ENCODE measurements at places on chromosomes 5 and 9.

DNA sequence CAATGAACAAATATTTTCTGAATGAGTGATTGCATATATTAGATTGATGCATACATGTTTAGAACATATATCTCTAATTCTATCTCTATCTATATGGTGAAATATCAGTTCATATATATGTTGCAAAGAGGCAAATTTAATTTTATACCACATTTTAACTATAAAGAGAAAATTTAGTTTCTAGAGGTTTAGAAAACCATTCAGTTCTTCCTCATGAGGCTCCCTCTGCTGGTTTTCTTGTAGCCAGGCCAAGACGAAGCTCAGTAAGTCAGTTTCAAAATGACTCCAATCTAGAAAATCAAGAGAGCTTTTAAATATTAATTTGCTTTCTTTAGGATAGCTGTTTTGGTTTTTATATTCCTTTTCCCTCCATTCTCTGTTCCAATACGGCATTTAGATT is 312.1 kb downstream of the TMEM232 start:
- DNase-seq: no peak

DNA sequence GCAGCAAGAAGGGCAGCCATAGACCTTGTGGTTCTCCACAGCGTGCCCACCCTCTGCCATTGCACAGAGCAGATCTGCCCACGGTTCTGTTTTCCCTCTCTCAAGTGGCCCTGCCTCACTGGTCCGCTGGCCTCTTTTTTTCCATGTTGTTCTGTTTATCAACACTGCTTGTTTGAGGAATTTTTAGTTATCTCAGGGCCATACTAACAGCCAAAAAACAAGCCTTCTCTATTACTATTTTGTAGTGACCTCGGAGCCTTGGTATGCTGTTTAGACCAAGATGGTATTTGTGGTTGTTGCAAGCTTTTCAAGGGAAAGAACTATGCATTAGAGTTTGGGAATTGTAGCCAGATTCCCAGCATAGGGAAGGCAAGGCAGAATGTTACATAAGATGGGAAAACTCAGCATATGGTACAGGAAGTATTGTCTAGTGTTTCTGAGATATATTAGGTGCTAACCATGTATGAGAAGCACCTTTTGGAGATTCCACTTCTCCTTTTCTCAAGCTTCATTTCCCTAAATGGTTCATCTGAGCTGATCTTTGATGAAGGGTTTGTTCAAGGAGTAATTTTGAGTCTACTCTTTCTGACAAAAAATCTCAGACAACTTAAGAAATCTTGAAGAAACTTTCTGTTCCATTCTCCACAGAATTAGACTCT is 54.3 kb downstream of the NUP214 start:
- no peak for DNase-seq

DNA sequence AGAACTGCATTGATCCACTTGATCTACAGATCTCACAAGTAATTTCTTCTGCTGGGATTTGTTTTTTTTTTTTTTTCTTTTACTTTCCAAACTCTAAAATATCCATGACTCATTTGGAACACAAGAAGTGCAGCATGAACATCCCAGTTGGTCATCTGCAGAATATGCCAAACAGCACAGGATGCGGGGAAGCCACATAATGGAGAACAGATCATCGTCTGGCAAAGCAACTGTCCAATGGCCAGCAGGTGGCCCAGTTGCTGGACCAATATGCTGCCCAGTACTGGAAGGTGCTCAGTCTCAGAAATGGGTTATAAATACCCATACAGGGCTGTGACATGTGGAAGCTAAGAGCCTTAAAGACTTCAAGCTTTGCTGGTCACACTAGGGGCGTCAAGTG is 221.3 kb upstream of the TAS2R1 start:
- DNase-seq: no peak

- DNase-seq: no peak
These were observed 154.1 kb downstream of the EFNA5 start for GRCh38 chr5:107516452-107517184.

DNA sequence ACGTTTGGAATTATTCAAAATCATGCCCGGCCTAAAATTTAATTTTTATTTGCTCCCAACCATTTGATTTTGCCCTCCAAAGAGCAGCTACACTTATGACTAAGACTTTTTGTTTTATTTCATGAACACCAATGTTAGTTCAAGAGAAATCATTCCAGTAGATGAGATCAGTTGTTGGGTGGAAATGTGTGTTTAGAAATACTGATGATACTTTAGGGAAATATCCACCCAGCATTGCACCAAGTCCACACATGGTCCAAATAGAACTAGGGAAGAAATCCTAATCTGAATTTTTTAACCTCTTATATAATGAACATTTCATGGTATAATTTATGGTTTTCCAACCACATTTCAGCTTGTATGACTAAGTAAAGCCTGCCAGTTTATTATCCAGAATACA is 28.3 kb upstream of the GOLPH3 start:
- DNase-seq: no peak

GRCh38 chr5:31707329-31707728 is 68.4 kb downstream of the PDZD2 start:
- DNase-seq: no peak

DNA sequence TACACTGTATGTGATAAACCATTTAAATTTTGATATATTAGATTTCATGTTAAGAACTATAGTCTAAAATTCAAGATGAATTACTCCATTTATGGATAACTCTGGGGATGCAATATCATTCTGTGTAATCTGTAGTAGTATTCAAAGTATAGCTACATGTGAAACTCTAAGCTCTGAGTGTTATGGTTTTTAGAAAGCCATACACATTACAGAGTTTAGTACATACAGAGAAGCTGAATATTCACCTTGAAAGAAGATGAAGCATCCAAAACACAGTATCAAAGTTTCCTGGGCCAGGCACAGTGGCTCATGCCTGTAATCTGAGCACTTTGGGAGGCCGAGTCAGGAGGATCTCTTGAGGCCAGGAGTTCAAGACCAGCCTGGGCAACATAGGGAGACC is 25.0 kb downstream of the ABHD17B start:
- DNase-seq: no peak

DNA sequence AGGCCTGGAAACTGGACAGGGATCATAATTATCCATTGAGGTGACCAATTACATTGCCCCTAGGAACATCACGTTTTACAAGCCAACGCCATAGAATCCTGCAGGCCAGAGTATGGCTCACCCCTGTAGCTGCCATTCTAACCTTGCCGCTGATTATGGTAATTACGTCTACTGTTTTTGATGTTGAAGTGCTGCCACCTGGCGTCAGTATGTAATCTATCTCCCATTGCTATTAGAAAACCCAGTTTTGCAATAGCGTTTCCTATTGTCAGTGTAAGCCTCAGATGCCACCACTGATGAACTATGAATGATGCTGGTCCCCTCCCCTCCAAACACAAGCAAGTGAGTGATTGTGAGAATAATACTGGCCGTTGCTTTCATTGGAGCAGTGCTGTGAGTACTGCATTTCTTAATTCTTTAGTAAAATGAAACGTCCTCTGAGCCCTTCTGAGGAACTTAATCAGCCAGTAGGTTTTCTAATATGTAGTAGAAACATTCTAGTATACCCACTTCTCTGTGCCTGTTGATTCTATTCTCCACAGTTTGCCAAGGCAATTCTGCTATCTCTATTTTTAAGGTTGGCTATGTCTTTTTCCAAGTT is 100.5 kb upstream of the NMUR2 start:
- DNase-seq: no peak

DNA sequence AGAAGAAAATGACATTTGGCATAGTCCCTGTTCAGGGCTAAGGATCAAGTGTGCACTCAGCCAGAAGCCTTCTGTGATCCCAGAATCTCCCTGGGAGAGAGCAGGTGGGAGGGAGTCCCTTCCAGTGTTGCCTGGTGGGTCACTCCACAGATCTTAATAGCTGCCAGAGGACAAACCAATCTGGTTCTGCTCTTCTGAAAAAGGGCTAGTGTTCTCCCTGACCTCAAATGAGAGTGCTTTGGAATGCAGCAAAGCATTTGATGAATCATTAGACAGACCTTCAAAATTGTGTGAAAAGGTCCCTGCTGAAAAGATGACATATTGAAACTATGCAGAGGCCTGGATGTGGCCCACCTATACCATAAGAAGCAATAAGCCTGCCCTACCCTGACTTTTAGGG is 339.7 kb downstream of the TMEM232 start:
- no peak for DNase-seq

- no peak for DNase-seq
These were observed 180.8 kb downstream of the LURAP1L start for GRCh38 chr9:12955510-12956163.

DNA sequence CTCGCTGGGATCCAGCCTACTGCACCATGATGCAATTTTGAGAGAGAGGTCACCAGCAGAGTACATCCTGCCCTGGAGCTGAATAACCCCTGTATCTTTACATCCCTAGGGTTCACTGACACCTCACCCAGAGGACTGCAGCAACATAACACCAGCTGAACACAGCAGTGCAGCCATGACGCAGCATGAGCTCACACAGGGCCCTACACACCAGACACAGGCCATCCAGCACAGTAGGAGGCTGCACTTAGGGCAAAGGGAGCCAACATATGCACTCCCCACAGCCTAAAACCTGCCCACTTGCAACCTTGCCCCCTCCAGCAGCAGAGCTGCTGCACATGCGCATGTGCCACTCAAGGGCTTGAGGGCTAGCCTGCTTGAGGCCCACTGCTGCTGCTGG is 157.3 kb upstream of the SMARCA2 start:
- DNase-seq: no peak

- DNase-seq: no peak
These were observed 94.5 kb downstream of the LMNB1 start for GRCh38 chr5:126871441-126871840.

DNA sequence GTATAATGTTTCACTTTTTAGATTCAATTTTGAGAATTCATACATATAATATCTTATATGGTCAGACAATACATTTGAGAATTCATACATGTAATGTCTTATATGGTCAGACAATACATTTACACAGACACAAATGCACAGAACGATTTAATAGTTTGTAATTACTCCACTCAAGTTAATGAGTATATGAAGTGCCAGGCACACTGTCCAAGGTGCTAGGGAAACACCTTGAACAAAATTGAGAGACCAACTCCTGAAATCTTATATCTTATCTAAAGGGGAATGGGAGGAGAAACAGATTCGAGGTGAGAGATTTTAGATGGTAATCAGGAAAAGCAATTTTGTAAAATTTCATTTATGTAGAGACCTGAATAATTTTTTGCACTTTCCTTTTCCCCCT is 994.7 kb downstream of the CDH12 start:
- no peak for DNase-seq

- no peak for DNase-seq
These were observed 21.9 kb upstream of the NOTCH1 start for GRCh38 chr9:136567651-136568287.

GRCh38 chr5:35822511-35822910 is 34.2 kb upstream of the IL7R start:
- no peak for DNase-seq

DNA sequence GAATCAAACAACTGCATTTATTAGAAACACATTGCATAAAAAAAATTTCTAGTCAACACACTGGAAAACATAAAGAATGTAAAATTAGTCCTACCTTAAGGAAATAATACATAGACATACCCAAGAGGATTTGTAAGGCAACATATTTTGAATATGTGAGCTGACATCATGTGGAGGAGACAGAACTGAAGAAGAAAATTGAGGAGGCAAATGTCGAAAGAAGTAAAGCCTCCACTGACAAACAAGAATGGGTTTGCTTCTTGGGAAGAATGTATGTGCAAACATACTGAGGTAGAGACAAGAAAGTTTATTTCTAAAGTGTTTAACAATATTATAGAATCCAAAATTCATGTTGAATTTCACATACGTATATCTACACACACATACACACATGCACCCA is 363.0 kb upstream of the PDE4D start:
- no peak for DNase-seq

- no peak for DNase-seq
These were observed 12.2 kb upstream of the PLPP1 start for GRCh38 chr5:55546947-55547346.

DNA sequence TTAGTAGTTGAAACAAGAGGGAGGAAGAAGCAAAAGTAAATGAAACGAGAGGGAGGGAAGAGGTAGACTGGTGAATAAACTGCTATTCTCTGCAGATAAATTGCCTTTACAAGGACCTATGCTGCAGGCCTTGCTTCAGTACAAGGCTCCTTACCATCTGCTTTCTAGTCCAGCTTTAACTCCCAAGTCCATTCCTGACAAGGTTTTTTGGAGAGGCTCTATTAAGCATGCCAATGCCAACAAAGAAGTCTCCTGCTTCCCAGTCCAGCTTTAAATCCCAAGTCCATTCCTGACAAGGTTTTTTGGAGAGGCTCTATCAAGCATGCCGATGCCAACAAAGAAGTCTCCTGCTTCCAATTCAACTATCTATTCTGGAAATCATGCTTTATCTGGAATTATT is 244.9 kb downstream of the GABRB2 start:
- no peak for DNase-seq

GRCh38 chr5:170503990-170504596 is at the start of gene KCNIP1:
Gene KCNIP1 (plus strand): TSS chr5:170504020.
- DNase-seq: no peak

DNA sequence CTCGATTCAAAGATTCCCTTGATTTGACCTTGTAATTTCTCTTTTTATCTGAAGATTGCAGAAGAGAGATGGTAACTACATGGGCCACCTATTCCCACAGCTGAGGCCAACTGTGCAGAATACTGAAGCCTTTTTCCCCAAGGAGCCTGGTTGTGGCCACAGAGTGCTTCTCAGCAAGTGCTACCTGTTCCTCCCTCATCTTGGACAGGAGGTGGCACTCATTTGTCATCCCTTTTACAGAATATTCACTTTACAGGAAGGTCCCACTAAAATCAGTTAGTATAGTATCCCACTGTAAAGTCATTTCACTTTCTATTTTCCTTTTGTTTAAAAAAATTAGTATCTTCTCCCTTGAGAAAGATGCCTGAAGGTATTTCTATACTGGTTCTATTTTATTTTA is 346.4 kb downstream of the ARL15 start:
- DNase-seq: no peak

DNA sequence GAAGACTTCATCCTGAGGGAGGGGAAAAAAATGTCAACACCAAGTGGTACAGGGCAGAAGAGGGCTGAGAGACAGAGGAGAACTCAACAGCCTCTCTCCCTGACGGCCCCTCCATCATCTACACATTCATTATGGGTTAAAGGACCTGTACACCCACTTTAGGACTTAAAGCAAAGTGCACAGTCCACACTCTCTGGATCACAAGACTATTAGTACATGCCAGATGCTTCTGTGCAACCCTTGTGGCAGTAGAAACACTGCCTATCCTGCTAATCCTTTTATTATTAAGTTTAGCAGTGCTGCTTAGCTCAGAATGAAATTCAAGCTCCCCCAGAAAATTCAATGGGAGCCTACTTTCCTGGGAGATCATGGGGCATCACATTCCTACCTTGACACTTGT is 1.9 kb downstream of the FRMD3 start:
- no peak for DNase-seq

- DNase-seq: no peak
These were observed 88.5 kb upstream of the DAB2 start for GRCh38 chr5:39513236-39513635.

DNA sequence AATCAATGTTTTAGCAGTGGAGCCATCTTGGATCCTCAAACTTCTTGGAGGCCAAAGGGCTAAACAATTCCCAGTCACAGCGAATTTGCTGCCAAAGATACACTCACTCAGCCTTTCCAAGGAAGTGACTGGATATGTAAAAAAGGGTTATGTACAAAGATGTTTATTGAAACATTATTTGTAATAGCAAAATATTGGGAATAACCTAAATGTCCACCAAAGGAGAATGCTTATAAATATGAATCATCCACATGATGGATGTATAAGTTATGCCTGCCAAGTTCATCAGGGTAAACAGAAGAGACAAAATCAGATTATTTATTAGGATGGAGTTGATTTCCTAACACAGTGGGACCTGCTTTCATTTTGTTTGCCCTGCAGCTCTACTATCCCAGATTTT is 145.2 kb upstream of the ABCA1 start:
- DNase-seq: no peak

GRCh38 chr5:171634511-171634910 is 151.1 kb upstream of the SMIM23 start:
- no peak for DNase-seq
